Naive thymus-derived CD4-positive, alpha-beta T cell (primary cell): ENCODE measurements at places on chromosomes 3 and 15.
A peak's percentile ranks its signal among the peaks of the same experiment; 100 is the strongest.

GRCh38 chr15:65532738-65533051, 2.4 kb downstream of the HACD3 start:
- DNase-seq, result no peak
- peaks cover 8% of the 10 kb centered on the region for H3K4me1 ChIP-seq
- no peak overlapping the region for H3K27ac ChIP-seq
- H3K36me3 ChIP-seq, result no peaks in the 10 kb centered on the region

- H3K36me3 ChIP-seq, result no peaks in the 10 kb centered on the region
- no peaks in the 10 kb centered on the region for H3K4me1 ChIP-seq
- H3K4me3 ChIP-seq, result no peak overlapping the region
- no peak for DNase-seq
These were observed 43.6 kb downstream of the BLM start for GRCh38 chr15:90760661-90761232.

DNA sequence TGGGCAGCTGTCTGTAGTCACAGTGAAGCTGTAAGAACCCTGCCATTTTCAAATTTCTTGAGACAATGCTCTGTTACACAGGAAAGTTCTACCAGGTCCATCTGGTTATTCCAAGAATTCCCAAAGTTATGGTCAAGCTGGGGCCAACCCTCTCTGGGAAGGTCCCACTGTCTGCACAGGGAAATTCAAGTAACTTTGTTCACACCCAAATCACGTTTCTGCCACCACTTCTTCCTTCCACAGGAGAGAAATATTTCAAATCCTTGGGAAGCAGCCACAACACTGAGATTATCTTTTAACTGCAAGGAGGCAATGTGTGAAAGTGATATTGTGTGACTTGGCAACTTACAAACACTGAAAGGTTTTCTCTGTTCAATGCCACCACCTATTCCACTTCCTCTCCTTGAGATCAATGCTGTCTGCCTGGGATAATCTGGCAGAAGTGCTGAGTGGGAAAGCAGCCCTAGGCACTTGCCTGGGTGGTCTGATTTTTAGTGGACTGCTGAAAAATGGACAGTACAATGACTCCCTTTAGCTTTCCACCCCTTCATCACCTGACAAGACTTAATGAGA, 5.6 kb downstream of the SCAMP2 start:
- H3K27me3 ChIP-seq, result no peaks in the 10 kb centered on the region
- H3K27ac ChIP-seq, result peak overlapping the region; percentile 41
- H3K4me1 ChIP-seq, result peaks cover 63% of the 10 kb centered on the region
- no peaks in the 10 kb centered on the region for H3K36me3 ChIP-seq
- H3K4me3 ChIP-seq, result peak overlapping the region; percentile 26
- DNase-seq, result no peak

DNA sequence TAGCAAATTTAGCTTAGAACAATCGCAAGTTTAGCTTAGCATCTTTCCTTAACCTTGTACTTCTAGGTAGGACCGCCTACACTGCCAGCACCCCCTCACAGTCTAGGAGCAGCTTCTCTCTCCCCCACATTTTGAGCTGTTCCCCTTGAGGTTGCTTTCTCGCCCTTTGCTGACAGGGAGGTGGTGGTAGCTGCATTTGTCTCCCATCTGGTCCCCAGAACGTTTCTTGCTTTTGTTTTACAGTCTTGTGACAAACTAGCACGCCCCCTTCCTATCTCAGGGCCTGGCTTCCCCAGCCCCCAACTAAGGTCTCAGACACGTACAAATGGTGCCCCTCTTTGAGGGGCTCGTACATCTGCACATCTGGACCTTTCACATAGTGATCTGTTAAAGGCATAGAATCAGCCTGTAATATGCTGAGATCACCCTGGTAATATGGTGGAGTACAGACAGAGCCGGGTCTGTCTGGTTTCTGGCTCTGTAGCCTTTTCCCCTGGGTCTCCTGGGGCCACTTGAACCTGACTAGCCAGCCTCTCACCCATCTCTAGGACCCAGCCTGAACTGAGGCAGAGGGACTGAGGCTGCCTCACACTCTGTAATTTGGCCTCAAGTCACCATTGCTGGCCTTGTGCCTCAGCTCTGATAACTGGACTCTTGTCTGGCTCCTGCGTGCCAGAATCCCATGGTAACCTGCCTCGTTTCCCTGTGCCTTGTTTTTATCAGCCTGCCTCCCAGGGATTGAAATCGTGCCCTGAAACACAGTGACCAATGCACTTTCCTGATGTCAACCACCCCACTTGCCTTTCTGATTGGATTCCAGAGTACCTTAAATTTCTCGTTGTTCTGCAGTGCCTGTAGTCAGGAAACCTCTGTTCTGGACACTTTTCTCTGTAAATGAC, 27.7 kb downstream of the CRTC3 start:
- no peak overlapping the region for H3K4me3 ChIP-seq
- peaks cover 10% of the 10 kb centered on the region for H3K4me1 ChIP-seq
- H3K27me3 ChIP-seq, result no peaks in the 10 kb centered on the region
- H3K36me3 ChIP-seq, result no peaks in the 10 kb centered on the region

GRCh38 chr3:138812806-138813205, 21.9 kb downstream of the PIK3CB start:
- no peak overlapping the region for H3K27ac ChIP-seq
- no peak for DNase-seq
- H3K36me3 ChIP-seq, result no peaks in the 10 kb centered on the region
- no peaks in the 10 kb centered on the region for H3K27me3 ChIP-seq

- H3K27ac ChIP-seq, result no peak overlapping the region
- peaks cover 4% of the 10 kb centered on the region for H3K36me3 ChIP-seq
- no peaks in the 10 kb centered on the region for H3K27me3 ChIP-seq
These were observed 34.2 kb downstream of the ADAMTS17 start for GRCh38 chr15:100307241-100308212.

- no peak overlapping the region for H3K27ac ChIP-seq
- no peaks in the 10 kb centered on the region for H3K27me3 ChIP-seq
- H3K36me3 ChIP-seq, result no peaks in the 10 kb centered on the region
- H3K4me1 ChIP-seq, result no peaks in the 10 kb centered on the region
These were observed 402.4 kb downstream of the RBMS3 start for GRCh38 chr3:29683018-29683993.

DNA sequence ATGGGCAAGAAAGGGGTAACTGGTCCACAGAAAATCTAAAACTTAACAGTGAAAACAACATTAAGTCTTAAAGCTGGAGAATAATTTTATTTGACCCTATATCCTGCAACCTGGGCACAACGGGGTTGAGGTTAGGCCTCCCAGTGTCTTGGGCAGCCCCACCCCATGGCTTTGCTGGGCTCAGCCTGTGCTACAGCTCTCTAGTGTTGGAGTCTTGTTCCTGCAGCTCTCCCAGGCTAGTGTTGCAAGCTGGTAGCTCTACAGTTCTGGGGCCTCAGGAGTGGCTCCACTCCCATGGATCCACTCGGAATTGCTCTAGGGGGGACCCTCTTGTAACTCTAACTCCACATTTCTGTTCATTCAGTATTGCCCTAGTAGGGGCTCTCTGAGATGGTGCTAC, 24.9 kb upstream of the GNB4 start:
- no peaks in the 10 kb centered on the region for H3K4me1 ChIP-seq
- no peaks in the 10 kb centered on the region for H3K27me3 ChIP-seq
- H3K4me3 ChIP-seq, result no peak overlapping the region

- H3K4me1 ChIP-seq, result no peaks in the 10 kb centered on the region
- no peak overlapping the region for H3K4me3 ChIP-seq
- H3K27me3 ChIP-seq, result no peaks in the 10 kb centered on the region
- no peak for DNase-seq
- no peaks in the 10 kb centered on the region for H3K36me3 ChIP-seq
- no peak overlapping the region for H3K27ac ChIP-seq
These were observed 1325.8 kb upstream of the ALCAM start for GRCh38 chr3:104040896-104041295.

- H3K27me3 ChIP-seq, result no peaks in the 10 kb centered on the region
- H3K4me1 ChIP-seq, result no peaks in the 10 kb centered on the region
- DNase-seq, result no peak
- no peak overlapping the region for H3K27ac ChIP-seq
- no peak overlapping the region for H3K4me3 ChIP-seq
These were observed 43.0 kb downstream of the FBXL22 start for GRCh38 chr15:63640146-63640545.

- H3K36me3 ChIP-seq, result no peaks in the 10 kb centered on the region
- no peaks in the 10 kb centered on the region for H3K27me3 ChIP-seq
- no peak overlapping the region for H3K27ac ChIP-seq
- DNase-seq, result no peak
- H3K4me1 ChIP-seq, result no peaks in the 10 kb centered on the region
These were observed 6.4 kb upstream of the EXOG start for GRCh38 chr3:38489766-38490165.

- no peaks in the 10 kb centered on the region for H3K36me3 ChIP-seq
- no peaks in the 10 kb centered on the region for H3K27me3 ChIP-seq
- H3K4me3 ChIP-seq, result no peak overlapping the region
- H3K27ac ChIP-seq, result no peak overlapping the region
These were observed 154.2 kb downstream of the MECOM start for GRCh38 chr3:169509359-169509758.

GRCh38 chr15:87944050-87944449, 312.5 kb downstream of the NTRK3 start:
- H3K4me3 ChIP-seq, result no peak overlapping the region
- H3K27ac ChIP-seq, result no peak overlapping the region
- no peaks in the 10 kb centered on the region for H3K36me3 ChIP-seq
- H3K4me1 ChIP-seq, result peaks cover 5% of the 10 kb centered on the region
- no peaks in the 10 kb centered on the region for H3K27me3 ChIP-seq

DNA sequence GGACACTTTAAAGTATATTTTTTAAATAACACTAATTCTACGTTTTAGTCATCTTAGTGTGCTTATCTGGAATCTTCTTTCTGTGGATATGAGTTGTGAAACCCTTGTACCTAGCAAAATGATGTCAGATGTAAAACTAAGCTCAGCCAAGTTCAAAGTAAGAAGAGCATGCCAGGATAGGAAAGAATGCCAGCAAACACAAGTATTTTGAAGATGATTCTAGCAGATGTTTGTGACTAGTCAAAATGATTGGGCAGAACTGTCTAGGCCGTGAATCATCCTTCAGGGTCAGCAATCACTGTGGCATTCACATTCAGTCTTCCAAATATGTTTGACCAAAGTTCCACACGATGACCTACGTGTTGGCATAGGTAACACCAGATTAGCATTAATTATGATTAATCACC, 5.4 kb upstream of the PLOD2 start:
- no peaks in the 10 kb centered on the region for H3K27me3 ChIP-seq
- DNase-seq, result no peak
- H3K4me3 ChIP-seq, result no peak overlapping the region
- H3K4me1 ChIP-seq, result no peaks in the 10 kb centered on the region

GRCh38 chr3:58999774-59000160, 50.1 kb downstream of the CFAP20DC start:
- no peak overlapping the region for H3K4me3 ChIP-seq
- no peaks in the 10 kb centered on the region for H3K27me3 ChIP-seq
- DNase-seq, result no peak
- no peaks in the 10 kb centered on the region for H3K36me3 ChIP-seq

GRCh38 chr3:61030469-61031035, 220.7 kb downstream of the FHIT start:
- no peak overlapping the region for H3K4me3 ChIP-seq
- no peak for DNase-seq
- H3K27me3 ChIP-seq, result no peaks in the 10 kb centered on the region
- no peaks in the 10 kb centered on the region for H3K36me3 ChIP-seq
- no peak overlapping the region for H3K27ac ChIP-seq

DNA sequence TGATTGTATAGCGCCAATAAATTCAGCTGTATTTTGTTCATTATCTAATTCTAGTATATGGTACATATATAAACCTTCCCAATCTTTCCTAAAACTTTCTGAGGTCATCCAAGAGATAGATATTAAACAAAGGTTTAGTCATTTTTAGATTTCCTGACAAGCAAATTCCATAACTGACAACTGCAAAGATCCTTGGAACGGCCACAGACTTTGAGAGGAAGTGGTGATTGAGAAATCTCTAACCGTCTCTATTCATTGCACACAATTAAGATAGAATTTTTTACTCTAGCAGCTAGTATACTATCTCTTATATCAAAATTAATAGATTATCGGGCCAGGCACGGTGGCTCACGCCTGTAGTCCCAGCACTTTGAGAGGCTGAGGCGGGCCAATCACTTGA, 4.7 kb downstream of the CSNK1G1 start:
- no peak for DNase-seq
- peaks cover 9% of the 10 kb centered on the region for H3K4me1 ChIP-seq
- H3K4me3 ChIP-seq, result no peak overlapping the region
- no peaks in the 10 kb centered on the region for H3K27me3 ChIP-seq
- no peak overlapping the region for H3K27ac ChIP-seq
- H3K36me3 ChIP-seq, result peaks cover 12% of the 10 kb centered on the region

DNA sequence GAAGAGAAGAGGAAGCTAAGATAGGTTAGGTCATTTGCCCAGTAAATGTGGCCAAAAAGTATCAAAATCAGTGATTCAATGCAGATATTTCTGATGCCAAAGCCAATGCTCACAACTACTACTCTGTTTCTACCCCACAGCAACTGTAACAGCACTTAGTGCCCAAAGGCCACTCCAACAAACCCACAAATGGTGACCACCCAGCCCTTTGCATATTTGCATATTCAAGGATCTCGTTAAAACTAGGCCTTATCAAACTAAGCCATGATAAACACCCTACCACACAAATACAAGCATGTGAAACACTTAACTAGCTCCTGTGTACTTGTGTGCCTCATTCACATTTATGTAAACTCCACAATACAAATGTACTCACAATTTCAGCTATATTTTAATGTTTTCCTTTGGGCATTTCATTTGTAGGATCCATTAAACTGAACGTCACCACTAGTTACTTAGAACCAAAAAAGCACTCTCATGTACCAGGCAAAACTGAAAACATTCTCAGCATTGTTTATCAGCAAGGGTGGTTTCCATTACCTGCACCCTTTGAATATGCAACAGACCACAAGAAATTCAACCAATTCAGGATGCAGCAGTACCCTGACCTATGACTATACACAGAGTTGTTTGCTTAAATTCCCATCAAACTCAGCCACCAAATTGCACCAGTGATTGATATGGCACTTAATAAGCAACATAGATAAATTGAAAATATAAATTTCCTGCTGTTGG, 111.2 kb upstream of the STT3B start:
- H3K36me3 ChIP-seq, result no peaks in the 10 kb centered on the region
- H3K4me1 ChIP-seq, result peaks cover 9% of the 10 kb centered on the region
- no peak overlapping the region for H3K27ac ChIP-seq
- DNase-seq, result no peak
- H3K4me3 ChIP-seq, result no peak overlapping the region
- no peaks in the 10 kb centered on the region for H3K27me3 ChIP-seq

- H3K27ac ChIP-seq, result no peak overlapping the region
- no peak overlapping the region for H3K4me3 ChIP-seq
- no peak for DNase-seq
- no peaks in the 10 kb centered on the region for H3K4me1 ChIP-seq
- H3K36me3 ChIP-seq, result no peaks in the 10 kb centered on the region
These were observed 246.1 kb upstream of the RASGRP1 start for GRCh38 chr15:38810686-38811085.

- H3K36me3 ChIP-seq, result no peaks in the 10 kb centered on the region
- no peak overlapping the region for H3K4me3 ChIP-seq
- no peaks in the 10 kb centered on the region for H3K4me1 ChIP-seq
- no peak for DNase-seq
These were observed 73.5 kb downstream of the TBL1XR1 start for GRCh38 chr3:177123822-177124221.

- DNase-seq, result no peak
- H3K27ac ChIP-seq, result no peak overlapping the region
- H3K27me3 ChIP-seq, result no peaks in the 10 kb centered on the region
These were observed 4.3 kb downstream of the RBP1 start for GRCh38 chr3:139534992-139535879.

- no peaks in the 10 kb centered on the region for H3K27me3 ChIP-seq
- no peak overlapping the region for H3K27ac ChIP-seq
- no peak for DNase-seq
- no peaks in the 10 kb centered on the region for H3K4me1 ChIP-seq
- no peaks in the 10 kb centered on the region for H3K36me3 ChIP-seq
These were observed 5.6 kb upstream of the AEN start for GRCh38 chr15:88615303-88616107.
